Activated CD8-positive, alpha-beta memory T cell treated with anti-CD3 and anti-CD28 coated beads for 1 hour (primary cell): ENCODE measurements at places on chromosomes 4 and X.

- peak; percentile 49 for DNase-seq
These were observed at the start of gene ANTXR2 for GRCh38 chr4:80072744-80073472. TSS of gene ANTXR2 (minus strand) at chr4:80073229. CDS start at chr4:80072560, 669 bp downstream.

DNA sequence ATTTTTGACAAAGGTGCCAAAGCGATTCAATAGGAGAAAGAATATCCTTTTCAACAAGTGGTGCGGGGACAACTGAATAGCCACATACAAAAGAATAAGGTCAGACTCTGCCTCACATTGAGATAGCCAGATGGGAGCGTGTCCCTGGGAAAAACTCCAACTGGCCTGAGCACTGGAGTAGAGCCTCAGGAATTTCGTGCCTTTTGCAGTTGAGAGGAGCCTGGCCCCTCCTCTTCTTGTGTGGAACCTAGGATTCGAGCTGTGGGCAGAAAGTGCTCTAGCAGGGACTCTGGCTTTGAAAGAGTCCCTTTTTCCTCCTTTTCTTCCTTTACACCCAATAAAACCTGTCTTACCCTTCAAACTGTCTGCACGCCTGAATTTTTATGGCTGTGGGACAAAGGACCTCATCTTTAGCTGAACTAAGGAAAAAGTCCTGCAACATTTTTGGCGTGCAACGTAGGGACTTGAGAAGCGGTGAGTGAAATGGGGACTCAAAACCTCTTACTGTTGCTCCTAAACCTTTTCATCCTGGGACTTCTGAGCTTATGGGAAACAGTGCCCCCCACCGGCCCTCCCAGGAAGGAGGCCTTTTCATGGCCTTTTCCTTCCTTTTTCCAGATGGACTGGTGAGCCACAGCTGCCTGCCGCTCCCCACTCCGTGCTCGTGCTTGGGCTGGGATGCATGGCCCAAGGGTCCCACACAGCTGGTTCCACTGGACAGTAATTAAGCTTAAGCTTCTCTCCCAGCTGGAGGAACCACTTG lies 68.6 kb downstream of the BMP15 start:
- DNase-seq, result no peak

GRCh38 chr4:148449921-148450320 lies 7.7 kb upstream of the NR3C2 start:
- no peak for DNase-seq

GRCh38 chr4:35217331-35217730 lies 1027.0 kb downstream of the ARAP2 start:
- DNase-seq, result no peak

GRCh38 chrX:101080326-101081124 lies 1.8 kb downstream of the TMEM35A start:
- DNase-seq, result no peak

DNA sequence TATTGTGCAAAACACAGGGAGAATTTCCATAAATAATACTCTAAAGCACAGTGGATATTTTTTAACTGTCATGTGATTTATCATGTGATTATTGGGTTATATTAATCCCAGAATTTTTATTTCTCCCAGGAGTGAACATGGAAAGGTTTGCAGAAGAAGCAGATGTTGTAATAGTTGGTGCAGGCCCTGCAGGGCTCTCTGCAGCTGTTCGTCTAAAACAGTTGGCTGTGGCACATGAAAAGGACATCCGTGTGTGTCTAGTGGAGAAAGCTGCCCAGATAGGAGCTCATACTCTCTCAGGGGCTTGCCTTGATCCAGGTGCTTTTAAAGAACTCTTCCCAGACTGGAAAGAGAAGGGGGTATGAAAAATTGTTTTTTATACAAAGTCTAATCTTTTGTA lies 10.0 kb downstream of the ETFDH start:
- DNase-seq, result no peak

- no peak for DNase-seq
These were observed 329.7 kb upstream of the F9 start for GRCh38 chrX:139200793-139201192.

DNA sequence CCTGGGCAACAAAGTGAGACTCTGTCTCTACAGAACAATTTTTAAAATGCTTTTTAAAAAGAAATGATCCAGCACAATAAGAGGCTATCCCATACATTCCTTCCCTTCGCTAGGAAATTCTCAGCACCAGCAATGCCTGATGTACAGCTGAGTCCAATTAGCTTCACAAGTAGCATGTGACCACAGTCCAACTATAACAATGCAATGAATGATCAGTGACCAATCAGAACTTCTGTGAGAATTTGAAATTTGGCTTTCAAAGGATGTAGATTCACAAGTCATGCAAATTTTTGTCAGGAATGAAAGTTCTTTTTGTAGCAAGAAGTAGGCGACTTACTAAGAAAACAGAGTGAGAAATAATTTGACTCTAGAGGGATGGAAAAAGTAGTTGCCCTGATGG lies 278.5 kb upstream of the UGT8 start:
- no peak for DNase-seq

GRCh38 chrX:69307756-69308155 lies 142.5 kb upstream of the PJA1 start:
- no peak for DNase-seq

GRCh38 chrX:133375615-133376340 lies 39.5 kb downstream of the GPC4 start:
- DNase-seq, result no peak
